Fibroblast of skin of abdomen (primary cell): ENCODE measurements at places on chromosomes 4 and X.

GRCh38 chr4:146235654-146236177, 21.4 kb downstream of the REELD1 start:
- peak; percentile 51 for DNase-seq

- DNase-seq: no peak
These were observed 320.4 kb downstream of the SPOCK3 start for GRCh38 chr4:166913926-166914325.

GRCh38 chrX:125422986-125423385, 103.3 kb downstream of the TEX13C start:
- DNase-seq: no peak

- DNase-seq: no peak
These were observed 38.2 kb downstream of the NLGN3 start for GRCh38 chrX:71182871-71183270.

DNA sequence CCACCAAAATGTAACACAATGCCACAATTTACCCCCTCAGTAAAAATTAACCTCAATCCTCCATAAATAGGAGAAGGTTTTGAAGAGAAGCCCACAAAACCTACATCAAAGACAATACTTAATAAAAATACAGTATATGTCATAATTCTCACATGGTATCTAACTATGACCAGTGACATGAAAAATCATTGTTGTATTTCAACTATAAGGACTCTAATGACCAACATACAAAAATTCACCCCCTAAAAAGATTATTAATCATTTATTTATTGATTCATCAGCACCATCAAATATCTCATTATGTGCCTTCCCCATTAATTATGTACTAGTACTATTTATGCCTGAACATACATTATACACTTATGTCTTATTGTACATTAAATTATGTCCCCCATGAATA, 77.1 kb upstream of the ZMAT1 start:
- no peak for DNase-seq

DNA sequence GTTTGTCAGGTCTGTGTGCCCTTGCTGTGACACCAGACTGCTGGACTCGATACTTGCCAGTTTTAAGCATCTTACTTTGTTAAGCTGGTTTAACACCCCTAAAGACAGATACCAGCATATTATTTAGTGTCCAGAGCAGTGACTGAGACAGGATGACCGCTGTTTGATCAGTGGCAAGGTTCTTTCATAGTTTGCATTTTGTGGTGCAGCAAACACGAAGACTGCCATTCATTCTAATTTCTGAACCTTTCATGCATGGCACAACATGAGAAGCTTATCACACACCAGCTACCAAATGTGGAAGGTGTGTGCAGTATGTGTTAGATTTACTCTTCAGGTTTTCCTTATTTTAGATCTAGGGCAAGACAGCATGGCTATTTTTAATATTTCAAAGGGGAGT, 28.2 kb downstream of the JADE1 start:
- DNase-seq: no peak

DNA sequence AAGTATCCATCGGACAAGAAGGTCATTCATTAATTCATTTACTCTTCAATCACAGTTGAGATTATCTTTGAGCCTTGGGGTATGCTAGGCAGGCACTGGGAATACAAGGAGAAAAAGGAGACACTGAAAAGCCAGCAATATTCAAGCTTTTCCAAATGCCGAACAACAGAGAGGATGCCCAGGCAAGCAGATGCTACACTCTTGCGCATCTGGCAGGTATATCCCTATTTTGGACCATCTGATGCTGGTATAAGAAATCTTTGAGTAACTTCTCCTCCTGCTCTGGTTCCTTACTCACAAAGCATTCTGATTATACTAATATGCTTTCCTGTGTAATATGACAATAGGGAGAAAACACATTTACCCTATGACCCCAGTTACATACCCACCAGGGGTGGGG, 354.9 kb downstream of the CBLL2 start:
- no peak for DNase-seq

GRCh38 chrX:64642482-64642881, 247.2 kb upstream of the MTMR8 start:
- no peak for DNase-seq

- DNase-seq: no peak
These were observed 9.3 kb upstream of the GRPR start for GRCh38 chrX:16113978-16114565.

DNA sequence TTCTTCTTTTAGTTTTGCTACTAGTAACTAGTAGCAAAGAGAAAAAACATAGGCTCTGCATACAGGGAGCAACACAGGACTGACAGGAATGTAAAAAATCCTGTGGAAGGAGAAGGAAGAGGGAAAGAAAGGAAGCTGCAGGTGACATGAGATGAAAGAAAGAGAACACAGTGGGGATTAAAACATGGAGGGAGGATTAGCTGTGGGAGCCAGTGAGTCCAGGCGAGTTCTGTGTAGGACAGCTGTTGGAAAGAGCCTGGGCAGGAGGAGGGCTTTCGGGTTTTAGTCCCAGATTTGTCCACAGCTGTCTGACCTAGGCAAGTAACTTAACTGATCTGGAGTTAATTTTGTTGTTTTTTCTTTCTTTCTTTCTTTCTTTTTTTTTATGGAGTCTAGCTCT, 21.6 kb downstream of the CCNG2 start:
- no peak for DNase-seq

DNA sequence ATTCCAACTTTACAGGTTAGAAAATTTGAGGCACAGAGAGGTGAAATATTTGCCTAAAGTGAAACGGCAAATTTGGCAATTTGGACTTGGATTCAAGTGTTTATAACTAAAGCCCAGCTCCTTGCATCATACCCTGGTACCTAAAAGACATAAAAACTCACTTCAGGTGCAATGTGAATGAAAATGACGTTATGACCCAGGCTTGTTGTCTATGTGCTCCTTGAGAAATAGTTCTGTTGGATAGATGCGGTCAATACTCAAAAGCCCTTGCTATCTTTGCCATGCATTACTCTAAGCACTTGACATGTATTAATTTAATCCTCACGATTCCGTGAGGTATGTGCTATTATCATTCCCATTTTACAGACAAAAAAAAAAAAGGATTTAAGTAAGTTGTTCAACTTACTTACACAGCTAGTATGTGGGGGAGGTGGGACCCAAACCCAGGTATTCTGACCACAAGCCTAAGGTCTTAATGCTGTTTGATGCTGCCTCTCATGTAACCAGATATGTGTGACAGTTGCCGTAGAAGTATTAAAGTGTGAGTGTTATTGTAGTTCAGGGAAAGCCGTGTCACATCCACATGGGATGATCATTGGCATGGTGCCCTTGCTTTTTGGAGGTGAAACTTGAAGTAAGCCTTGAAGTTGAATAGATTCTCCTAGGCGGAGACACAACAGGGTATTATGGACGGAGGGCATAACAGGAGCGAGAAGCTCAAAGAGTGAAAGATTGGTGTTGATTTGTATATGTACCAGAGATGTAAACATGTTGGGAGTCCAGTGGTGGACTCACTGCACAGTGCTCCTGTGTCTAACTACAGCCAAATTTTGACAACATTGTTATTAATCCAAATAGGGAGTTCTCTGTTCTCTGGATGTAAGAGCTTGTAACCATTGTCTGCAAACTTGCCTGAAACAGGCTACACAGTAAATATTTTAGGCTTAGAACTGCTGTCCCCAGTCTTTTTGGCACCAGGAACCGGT, 3.1 kb downstream of the SCML1 start:
- DNase-seq: no peak
